ENCODE measurements at places on chromosomes 12 and 14. TPM values are rescaled to one million over a fixed set of nuclear protein-coding genes. Genes with fewer than 3 reads are reported as not detected.

TGM1 gene
- total RNA-seq = 6.2 TPM

FOXN4 gene
- not detected for total RNA-seq

LETMD1 gene
- 67.5 TPM for total RNA-seq

ADGRD1 gene
- 13.9 TPM for total RNA-seq

MYH6 gene
- total RNA-seq = 0.11 TPM

TMEM63C gene
- 4.5 TPM for total RNA-seq

EIF2S3B gene
- 0.83 TPM for total RNA-seq

LPAR5 gene
- 2.5 TPM for total RNA-seq

GDF11 gene
- 9.6 TPM for total RNA-seq

CISTR gene
- total RNA-seq = not detected

FOXG1 gene
- not detected for total RNA-seq

SLC39A2 gene
- total RNA-seq = 0.17 TPM

ZCCHC8 gene
- 25.7 TPM for total RNA-seq

NEUROD4 gene
- 1.3 TPM for total RNA-seq

GNPTAB gene
- 63.4 TPM for total RNA-seq

G2E3 gene
- total RNA-seq = 29.1 TPM

Measured in spinal cord (tissue), 10 donors.